ENCODE measurements at places on chromosomes 7 and 10.
A peak's percentile ranks its signal among the peaks of the same experiment; 100 is the strongest.

DNA sequence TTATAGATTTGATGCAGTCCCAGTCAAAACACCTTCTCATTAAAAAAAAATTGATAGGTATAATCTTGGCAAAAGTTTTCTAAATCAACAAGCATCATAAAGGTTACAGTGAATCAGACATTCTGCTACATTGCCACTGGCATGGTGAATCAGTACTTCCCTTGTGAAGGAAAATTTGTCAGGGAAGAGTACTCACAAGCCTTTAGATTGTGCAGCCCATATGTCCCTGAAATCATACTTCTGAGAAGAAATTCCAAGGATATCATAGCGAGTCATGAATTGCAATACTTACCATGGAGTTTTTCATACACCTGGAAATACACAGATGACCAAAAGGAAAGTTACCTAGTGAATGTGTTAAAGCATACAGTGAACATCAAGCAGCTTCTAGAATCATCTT is 17.2 kb downstream of the VSTM2A start:
- DNase-seq = no peak

GRCh38 chr7:129095258-129095657 is 40.3 kb upstream of the TNPO3 start:
- no peak for DNase-seq

- DNase-seq = no peak
Observed at GRCh38 chr7:20742913-20743312, 43.8 kb downstream of the SP8 start.

- DNase-seq = peak; percentile 54
Observed at GRCh38 chr7:43884209-43884608, 14.9 kb upstream of the MRPS24 start.

DNA sequence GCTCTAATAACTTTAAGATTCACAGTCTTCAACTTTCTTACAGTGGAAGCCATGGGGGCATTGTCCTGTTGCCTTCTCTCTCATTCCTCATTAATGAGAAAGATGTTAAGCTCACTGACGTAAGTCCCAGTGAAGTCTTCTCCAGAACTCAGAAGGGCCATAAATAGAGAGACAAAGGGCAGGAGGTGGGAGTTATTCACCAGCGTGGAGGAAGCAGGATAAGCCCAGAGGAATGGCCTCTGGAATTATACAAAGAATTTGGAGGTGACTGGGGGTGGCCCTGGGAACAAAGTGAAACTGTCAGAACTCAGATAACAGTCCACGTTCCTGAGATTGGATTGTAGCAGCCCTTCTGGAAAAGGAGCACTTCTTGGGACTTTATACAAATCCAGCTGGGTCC is 52.4 kb downstream of the SORBS1 start:
- no peak for DNase-seq

DNA sequence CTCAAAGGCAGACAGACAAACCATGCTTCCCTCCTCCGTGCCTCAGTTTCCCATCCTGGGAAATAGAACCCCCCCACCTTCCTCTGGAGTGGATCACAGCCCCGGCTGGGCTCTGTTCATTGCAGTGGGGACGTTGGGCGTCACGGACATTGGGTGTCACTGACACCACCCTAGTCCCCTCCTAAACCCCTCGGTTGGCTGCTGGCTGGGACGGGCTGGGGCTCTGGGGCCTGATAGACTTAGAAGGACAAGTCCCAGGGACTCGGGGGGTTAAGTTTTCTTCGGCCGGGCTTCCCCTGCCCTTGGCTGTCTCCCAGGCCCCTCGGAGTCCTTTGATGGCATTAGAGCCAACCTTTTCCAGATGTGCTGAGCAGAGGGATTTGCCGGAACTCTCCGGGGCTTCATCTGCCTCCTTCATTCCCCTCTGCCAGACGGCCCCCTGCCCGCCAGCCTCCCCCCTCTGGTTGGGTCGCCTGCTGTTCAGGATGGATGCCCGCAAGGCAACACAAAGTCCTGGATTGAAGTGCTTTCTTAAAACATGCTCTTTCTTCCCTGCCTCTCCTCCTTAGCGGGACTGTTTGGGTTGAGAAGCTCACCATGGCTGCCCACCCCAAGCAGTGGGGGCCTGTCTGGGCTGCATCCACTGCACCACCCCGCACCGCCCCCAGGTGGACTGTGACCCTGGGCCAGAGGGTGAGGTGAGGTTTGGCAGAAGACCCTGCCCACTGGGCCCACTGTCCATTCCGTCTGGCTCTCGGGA is 73.0 kb downstream of the COL26A1 start:
- no peak for DNase-seq

GRCh38 chr7:123994449-123994848 is 38.4 kb downstream of the TMEM229A start:
- DNase-seq = no peak

- DNase-seq = no peak
Observed at GRCh38 chr10:12643279-12643678, 293.9 kb downstream of the CAMK1D start.

GRCh38 chr7:47179812-47180515 is 401.9 kb downstream of the TNS3 start:
- DNase-seq = peak; percentile 35

DNA sequence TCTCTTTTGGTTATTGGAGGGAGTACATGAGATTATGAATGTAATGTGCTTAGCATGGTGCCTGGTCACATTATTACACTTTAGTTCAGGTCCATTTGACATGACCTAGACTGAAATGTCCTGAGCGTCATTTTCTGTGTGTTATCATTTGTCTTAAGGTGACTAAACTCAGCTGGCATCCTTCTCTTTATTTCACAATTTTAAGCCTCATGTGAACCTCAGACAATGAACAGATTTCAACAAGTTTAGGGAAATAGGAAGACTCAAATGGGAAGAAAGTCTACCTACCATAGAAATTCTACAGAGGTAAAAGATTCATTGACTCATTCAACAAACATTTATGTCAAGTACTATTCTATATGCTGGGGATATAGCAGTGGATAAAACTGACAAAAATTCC is 70.2 kb upstream of the EXOC6 start:
- DNase-seq = no peak

DNA sequence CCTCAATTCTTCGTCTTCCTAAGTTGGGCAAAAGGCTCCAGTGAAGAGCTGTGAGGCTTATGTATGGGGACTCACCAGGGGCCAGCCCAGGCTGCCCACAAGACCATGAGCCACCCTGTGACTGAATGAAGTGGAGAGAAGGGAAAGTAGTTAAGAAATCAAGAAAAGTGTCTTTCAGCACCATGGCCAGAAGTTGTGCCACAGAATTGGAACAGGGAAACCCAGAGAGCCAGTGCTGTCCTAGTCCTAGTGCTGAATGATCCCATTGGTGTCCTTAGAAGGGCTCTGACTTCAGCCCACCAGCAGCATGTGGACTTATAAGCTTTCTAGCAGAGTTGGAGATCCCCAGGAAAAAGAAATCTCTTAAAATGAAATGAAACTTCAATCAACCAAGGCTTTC is 37.0 kb upstream of the CCSER2 start:
- peak; percentile 69 for DNase-seq

- no peak for DNase-seq
Observed at GRCh38 chr10:94129393-94130130, 135.8 kb downstream of the PLCE1 start.

DNA sequence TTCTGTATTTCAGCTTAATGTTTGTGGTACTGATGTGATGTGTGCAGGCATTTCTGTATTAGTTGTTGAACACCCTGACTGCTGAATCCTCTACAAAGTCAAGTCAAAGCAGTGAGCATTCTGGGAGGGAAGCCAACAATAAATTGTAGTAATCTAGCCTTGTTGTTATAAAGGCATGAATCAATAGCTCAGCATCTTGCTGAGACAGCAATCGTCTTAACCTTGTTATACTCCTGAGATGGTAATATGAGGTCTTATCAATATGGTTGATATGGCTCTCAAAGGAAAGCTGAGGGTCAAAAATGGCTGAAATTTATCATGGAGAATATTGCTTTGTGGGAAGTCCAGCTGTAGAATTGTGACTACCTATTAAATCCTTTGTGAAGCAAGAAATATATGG is 299.4 kb downstream of the DNAJB9 start:
- DNase-seq = no peak

DNA sequence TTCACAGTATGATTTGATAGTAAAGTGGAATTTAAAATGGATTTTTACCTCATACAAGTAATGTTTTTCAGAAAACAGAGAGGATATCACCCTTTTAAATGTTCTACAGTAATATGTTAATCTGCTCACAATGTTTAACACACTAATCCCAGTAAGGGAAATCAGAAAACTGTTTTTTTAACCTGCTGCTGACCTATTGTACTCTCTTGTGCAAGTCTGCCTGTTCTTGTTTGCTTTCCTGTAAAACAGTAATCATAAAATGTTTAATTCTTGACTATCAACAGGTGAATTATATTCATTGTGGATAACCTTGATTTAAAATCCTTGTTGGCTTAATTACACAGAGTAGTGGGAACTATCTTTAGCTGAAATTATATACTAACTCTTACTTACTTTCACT is 126.4 kb downstream of the GNAT3 start:
- no peak for DNase-seq

- DNase-seq = peak; percentile 91
Observed at GRCh38 chr7:4631380-4632179, 50.5 kb upstream of the FOXK1 start.

GRCh38 chr7:69630292-69630691 is 32.0 kb downstream of the AUTS2 start:
- no peak for DNase-seq

DNA sequence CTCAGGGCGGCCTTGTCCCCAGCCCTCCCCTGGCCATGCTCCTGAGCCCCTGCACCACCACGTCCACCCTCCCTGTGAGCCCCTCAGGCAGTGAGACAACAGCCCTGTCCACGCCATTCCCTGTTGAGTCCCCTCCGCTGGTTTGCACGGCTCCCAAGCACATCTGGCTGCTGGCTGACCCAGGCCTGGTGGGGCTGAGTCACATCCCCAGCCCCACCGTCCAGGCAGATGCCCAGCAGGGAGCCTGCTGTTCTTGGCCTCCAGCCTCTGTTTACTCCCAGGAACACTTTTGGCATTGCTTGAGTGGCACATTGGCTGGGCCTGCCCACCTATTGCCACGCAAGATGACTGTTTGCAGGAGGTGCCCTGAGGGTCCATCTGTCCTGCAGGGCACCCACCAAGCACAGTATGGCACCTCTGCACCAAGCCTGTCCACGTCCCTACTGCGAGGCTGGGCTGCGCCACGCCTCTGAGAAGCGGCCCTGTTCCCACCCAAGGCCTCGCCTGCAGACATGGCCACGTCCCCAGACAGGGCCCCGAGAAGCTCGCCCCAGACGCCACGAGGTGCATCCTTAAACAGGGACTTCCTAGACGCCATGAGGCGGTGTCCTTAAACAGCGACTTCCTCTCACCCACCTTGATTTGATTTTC is 48.4 kb upstream of the INPP5A start:
- DNase-seq = no peak

DNA sequence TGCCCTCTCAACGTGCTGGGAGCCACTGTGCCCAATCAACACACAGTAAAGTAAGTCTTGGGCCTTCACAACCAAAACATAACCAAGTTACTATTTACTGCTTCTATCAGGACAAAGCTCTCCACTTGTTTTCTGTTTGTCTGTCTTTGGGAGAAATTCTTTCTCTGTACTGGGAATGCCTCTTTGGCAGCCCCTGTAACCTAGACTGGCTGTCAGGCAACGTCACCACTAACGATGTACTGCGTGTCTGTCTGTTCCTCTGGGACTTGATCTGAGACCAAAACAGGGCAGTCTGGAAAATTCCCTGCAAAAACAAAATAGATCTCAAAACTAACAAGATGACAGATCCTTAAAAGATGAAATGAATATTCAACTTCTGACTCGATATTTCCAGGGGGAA is 113.0 kb downstream of the SMURF1 start:
- no peak for DNase-seq

GRCh38 chr7:91414734-91415133 is 150.5 kb downstream of the FZD1 start:
- DNase-seq = no peak

GRCh38 chr10:17430647-17431355 is 23.6 kb downstream of the ST8SIA6 start:
- peak; percentile 81 for DNase-seq

DNA sequence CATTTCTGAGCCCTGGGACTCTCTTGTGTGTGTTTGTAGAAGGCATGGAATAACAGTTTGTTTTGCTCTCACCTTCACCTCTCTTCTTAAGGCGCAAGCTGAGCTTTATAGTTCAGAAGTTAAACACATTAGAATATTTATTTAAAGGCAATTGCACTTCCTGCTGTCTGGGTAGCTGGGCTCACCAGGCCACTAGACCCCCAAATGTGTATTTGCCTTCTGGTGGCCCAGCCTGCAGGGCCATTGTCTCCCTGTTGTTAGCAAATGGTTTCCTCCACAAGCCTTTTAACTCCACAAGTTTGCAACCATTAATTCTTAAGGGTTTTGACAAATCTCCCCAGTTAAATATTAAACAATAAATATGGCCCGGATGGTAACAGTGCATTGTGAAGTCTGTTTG is 31.1 kb upstream of the NEUROD6 start:
- DNase-seq = no peak

DNA sequence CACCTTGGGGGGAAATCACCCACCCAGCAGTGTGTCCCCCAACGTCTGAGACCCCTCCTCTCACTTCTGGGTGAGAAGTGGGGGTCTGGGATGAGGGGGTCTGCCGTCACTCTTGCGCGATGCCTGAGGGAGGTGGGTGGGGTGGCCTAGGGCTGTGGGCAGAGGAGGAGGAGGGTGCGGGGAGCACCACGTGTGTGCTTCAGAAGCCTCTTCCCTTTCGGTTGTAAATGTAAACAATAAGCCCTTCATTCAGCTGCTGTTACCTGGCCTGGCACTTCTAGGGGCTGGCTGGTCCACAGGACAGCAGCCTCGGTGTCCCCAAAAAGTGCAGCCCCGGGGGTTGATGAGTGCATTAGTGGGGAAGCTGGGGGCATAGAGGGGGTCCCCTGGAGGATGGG is 1.3 kb downstream of the CLIP2 start:
- no peak for DNase-seq

- no peak for DNase-seq
Observed at GRCh38 chr10:24207781-24208611, 942 bp upstream of the KIAA1217 start.

DNA sequence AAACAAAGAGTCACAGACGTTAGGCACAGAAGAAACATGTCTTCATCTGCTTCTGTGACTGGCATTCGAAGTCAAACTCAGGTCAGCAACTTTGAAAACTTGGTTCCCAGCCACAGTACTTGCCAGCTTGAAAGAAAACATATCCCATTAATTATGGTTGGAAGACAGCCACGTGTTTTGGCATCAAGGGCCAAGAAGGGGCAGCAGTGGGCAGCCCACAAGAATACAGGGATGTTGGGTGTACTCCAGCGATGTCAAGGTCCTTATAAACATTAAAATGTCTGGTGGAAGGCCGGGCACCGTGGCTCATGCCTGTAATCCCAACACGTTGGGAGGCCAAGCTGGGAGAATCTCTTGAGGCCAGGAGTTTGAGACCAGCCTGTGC is 29.5 kb downstream of the JCAD start:
- DNase-seq = no peak

All from RKO (cell line).